ENCODE measurements at places on chromosomes 12 and 14. TPM values are rescaled to one million over a fixed set of nuclear protein-coding genes. Genes with fewer than 3 reads are reported as not detected.

TAS2R43 gene
- total RNA-seq: 6.3 TPM

SERPINA12 gene
- not detected for total RNA-seq

PPM1H gene
- 0.88 TPM for total RNA-seq

KSR2 gene
- total RNA-seq: not detected

ERBB3 gene
- under 0.01 TPM for total RNA-seq
